Stimulated activated CD8-positive, alpha-beta memory T cell treated with anti-CD3 and anti-CD28 coated beads, Interleukin-4, amount 100 ng/mL, for 1 hour (primary cell): ENCODE measurements at places on chromosomes 5 and 9.

DNA sequence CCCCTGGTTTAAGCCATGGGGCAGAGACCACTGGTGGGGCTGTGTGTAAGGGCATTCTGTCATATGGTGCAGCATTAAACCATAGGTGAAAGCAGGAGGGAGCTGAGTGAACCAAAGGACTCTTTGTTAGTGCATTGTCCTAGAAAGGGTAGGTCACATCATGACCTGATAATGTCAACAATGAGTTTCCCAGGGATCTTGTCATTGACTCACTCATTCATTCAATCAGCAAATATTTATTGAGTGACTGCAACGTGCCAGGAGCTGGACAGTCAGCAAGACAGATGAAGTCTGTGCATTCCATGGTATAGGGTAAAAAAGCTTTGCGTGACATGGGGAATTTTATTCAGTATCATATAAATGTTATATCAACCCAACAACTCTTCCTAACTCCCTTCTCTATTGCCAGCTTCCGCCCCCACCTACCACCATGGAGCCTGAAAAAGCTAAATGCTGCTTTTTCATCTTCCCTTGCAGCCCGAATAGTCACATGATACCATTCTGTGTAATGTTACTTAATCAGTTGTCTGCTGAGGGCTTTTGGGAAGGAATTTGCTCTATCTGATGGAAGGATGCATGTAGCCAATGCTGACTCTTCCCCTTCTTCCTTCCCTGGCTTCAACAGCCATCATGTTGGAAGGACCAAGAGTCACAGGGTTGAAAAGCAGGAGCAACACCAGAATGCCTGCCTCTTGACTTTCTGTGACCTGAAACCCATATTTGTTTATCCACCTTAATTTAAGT, 11.5 kb upstream of the OTULINL start:
- DNase-seq, result no peak

GRCh38 chr9:29393064-29393463, 1819.8 kb upstream of the C9orf72 start:
- no peak for DNase-seq

DNA sequence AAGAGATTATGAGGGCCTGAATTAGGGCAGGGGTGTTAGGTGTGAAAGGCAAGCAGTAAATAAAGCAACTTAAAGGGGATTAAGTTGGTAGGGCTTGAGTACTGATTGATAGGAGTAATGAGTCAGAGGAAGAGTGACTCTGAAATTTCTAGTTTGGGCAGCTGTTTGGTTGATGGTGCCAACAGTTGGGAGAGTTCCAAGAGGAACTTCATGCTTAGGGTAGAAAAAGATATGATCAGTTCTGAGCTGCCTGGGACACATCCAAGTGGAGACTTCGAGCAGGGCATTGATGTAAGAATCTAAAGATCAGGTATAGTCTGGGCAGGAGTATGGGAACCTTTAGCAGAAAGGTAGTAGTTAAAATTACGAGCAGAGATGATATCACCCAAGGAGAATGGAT, 10.2 kb downstream of the MAMDC2 start:
- no peak for DNase-seq

DNA sequence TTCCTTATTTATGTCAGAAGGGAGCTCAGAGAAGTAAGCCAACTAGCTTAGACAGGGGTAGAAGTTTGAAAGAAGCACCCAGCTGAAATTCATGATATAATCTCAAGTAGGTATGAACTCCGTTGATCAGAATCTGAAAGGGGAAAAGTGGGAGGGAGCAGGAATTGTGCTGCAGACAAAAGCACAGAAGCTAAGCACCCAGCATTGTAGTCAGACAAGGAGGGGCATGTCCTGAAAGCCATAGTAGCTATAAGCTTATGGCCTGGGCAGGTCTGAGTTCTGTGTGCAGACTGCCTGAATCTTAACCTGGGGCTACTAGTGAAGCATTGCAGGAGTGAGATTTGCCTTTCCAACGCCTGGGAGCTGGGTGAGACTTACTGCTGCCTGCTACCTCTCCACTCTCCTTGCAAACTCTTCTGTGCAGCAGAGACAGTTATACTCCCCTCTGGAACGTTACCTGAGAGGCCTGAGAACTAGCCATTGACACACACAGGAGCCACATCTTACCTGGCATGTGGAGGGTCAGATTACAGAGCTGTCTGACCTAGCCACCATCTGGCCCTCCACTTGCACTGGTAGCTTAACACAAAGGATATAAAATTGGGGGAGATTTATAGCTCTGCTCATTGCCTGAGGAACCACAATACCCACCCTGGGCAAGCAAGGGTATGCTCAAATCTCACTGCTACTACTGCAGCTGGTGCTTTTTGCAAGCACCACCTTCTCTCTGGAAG, 9.8 kb upstream of the CYLC2 start:
- DNase-seq, result no peak

GRCh38 chr5:6377582-6377904, 804 bp downstream of the MED10 start:
- DNase-seq, result no peak

GRCh38 chr5:157915638-157916037, 56.7 kb upstream of the CLINT1 start:
- DNase-seq, result no peak

DNA sequence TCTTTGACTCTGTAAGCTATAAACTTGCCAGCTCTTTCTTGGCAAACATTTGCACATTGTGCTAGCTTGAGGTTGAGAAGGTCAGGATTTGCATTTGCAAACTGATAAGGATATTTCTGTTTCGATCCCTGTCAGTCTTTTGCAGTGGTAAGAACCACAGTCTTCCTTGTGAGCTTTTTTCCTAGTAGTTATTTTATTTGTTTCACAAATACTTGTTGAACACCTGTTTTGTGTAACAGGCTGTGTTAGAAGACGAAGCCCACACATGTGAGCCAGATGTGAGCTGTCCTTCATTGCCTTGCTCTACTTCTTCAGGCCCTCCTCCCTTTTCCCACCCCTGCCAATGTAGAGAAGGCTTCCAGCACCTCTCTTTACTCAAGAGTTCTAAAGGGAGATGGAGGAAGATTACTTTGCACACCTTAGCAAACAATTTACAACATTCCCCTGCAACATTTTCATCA, 327.0 kb upstream of the KLF4 start:
- DNase-seq, result no peak

DNA sequence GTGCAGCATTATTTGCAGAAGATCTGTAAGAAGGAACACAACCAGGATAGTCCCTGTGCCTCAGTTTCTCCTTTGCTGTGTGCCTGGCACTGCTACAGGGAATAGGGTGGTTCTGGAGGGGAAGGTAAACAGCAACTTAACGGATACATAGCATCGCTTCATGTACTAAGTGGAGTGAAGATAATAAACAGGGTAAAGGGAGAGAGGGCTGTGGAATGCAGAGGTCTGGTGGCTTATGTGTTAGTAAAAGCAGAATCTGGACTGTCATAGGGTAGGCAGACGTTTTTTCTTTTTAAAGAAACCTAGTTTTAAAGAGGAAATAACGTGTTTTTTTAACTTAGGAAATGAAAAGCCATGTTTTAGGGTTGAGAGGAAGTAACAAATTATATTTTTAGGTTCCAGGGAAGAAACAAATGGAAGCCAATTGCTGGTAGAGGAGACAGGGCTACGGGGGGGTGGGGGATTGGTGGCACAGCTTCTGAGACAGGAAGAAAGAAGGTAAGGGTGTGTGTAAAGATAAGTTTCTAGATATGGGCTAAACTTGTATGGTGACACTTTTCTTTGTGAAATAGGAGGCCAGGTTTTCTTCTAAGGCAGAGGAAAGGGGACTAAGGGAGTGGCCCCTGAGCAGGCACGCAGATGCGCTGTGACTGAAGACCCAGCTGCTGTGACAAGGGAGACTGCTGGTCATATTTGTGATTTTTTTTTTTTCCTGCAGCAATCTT, 1.3 kb downstream of the GNG10 start:
- DNase-seq, result no peak

DNA sequence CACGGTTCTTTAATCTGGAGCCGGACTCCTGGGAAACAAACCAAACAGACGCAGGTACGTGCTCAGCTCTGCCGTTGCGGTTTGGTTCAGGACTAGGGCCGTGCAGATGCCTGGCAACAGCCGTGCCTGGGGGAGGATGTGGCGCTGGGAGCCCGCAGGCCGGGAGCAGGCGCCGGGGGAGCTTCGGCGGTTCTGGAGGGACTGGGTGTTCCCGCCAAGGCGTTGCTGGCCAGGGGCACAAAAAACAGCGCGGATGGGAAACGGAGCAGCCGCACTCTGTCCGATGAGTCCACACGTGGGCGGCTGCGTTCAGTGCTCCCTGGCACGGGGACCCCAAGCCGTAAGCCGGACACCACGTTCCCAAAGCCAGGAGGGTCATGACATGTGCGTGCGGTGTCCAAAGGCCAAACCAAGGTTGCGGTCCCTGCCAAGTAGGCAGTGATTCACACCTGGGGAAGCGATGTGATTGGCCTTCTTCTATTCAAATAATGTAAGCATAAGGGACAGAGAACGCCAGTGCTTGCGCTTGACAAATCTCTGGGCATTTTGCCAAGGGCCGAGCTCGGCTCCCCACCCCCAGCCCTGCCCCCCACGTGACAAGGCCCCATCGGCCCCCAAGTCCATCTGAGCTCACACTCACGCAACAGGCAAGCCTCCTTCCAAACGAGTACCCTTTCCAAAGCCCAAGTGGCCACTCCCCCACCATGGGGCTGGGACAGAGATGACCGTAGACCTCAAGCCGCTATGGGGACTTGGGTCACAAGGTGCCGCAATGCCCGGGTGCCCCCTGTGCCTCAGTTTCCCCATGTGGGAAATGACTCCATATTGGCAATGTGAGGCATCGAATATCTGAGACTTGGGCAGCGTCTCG, 49.7 kb upstream of the NKD2 start:
- no peak for DNase-seq

- DNase-seq, result no peak
Measured at GRCh38 chr9:22052376-22052945, 43.4 kb upstream of the CDKN2B start.

DNA sequence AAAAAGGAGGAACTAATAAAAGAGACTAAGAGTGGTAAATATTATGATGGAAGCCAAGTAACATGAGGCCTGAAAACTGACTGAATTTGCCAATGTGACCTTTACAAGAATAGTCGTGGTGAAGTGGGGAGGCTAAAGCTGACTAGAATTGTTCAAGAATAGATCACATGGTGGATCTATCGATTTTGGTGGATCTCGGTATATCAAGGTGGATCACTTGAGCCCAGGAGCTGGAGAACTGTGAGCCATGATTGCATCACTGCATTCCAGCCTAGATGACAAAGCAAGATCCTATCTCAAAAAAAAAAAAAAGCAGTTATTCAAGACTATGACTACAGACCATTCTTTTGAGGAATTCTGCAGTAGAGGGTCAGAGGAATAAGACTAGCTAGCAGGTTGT, 15.1 kb downstream of the ERMP1 start:
- no peak for DNase-seq

DNA sequence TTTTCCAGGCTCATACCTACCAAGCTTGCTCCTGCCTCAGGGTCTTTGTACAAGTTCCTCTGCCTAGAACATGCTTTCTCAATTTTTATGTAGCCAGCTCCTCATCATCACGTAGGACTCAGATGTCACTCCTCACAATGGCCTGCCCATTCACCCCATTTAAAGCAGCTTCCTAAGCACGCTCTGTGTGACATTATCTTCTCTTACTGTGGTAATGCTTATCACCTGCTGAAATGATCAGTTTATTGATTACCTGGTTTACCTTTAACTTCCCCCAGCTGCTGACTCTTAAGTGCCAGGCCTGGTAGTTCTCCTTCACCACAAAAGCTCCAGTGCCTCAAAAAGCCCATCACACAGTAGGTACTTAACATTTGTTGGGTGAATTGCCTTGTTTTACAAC, 13.6 kb downstream of the FUBP3 start:
- DNase-seq, result no peak

- no peak for DNase-seq
Measured at GRCh38 chr9:34599546-34599945, 10.0 kb upstream of the CNTFR start.

GRCh38 chr5:116507941-116508655, 66.5 kb downstream of the SEMA6A start:
- DNase-seq, result no peak

DNA sequence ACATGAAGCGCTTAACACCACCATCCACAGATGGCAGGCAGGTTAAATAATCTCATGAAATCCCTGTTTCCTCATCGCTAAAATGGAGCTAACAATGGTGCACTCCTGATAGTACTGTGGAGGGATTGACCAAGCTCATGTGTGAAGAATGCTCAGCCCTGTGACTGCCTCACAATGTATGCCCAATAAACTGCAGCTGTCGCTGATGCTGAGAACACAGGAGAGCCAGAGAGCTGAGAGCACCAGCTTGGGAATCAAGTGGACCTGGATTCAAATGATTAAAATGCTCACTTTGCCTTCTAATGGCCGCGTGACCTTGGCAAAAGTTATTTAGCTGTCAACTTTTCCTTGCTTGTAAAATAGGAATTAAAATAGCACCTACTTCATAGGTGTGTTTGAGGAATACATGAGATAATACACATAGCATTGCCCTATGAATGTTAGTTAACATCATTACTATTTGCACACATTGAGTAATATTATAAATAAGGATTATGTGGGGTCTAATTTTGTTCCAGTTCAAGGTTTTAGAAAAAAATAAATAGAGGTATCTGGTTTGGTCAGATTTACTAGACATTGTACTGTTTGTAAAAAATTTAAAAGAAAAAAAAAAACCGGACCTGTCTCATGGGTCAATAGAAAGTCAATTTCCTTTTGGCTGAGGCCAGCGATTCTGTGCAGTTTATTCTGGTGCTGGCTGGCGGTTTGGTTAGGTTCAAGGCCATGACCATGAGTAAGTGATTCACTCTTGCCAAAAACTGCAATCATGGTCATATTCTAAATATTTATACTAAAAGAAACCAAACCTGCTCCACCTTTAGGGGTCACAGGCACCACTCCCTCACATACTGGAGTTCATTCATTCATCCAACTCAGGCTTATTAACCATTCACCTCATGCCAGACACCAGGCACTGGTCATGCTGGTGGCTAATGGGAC, 101.3 kb downstream of the SH3TC2 start:
- no peak for DNase-seq

DNA sequence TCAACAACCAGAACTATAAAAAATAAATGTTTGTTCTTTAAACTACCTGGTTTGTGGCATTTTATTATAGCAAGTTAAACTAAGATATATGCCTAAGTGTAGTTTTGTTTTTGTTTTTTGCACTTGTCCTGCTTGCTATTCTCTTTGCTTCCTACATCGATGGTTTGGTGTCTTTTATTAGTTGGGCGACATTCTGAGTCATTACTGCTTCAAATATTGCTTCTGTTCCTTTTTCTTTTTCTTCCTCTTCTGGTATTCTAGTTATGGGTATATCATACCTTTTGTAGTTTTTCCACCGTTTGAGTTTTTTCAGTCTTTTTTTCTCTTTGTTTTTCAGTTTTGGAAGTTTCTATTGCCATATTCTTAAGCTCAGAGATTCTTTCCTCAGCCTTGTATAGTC, 86.9 kb downstream of the MACIR start:
- DNase-seq, result no peak

- no peak for DNase-seq
Measured at GRCh38 chr5:4857761-4858160, 282.4 kb upstream of the ADAMTS16 start.

DNA sequence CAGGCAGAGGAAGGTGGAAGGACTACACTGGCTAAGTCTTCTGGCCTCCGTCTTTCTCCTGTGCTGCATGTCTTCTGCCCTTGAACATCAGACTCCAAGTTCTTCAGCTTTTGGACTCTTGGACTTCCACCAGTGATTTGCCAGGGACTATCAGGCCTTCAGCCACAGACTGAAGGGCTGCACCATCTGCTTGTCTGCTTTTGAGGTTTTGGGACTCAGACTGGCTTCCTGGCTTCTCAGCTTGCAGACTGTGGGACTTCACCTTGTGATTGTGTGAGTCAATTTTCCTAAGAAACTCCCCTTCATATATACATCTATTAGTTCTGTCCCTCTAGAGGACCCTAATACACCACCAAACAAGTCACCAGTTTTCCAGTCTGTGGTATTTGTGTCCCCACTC, 9.7 kb upstream of the ANKDD1B start:
- no peak for DNase-seq
